ENCODE measurements at places on chromosomes 12 and 14.

DNA sequence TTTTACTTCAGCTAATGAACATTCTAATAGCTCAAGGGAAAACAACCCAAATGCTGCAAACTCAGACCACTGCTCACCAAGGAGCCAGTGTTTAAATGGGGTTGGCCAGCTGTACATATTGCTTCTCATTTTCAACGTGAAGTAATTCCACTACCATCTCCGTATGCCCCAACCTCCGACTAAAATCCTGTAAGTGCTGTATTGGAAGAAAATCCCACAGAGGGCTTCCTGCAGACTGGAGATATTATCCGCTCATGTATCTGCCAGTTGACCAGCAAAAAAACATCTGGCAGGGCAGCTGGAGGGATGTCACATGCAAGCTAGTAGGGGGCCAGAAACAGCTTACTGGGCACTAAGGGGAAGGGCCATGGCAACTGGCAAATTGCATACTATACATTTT lies 485.0 kb downstream of the SNAPC1 start:
- DNase-seq, result no peak

DNA sequence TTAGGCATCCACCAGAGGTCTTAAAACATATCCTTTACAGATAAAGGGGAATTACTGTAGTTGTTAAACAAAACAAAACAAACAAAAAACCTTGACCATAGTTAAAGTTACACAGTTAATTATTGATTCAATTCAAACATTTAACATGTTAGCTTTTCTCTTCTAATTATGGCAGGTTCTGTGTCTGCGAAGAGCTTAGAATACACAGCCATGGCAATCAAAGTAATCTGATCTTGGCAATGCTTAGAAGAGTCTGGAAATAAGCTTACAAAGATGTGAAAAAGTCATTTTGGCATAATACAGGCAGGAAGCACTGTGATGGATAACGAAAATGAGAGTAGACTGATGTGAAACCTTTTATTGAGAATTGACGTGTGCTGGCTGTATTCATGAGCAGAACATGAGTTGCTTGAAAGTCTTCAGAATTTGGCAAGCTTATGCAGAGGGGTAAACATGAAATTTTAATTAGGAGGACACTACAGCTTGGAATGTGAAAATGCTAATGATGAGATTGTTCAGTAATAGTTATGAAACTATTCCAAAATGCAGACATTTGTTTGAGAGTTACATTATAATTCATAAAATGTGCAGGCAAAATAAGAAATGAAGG lies 629.6 kb downstream of the FSCB start:
- no peak for DNase-seq

- DNase-seq, result no peak
Observed at GRCh38 chr14:20857630-20858261, 33.4 kb upstream of the RNASE3 start.

GRCh38 chr14:101372894-101373620 lies 188.2 kb upstream of the DIO3 start:
- no peak for DNase-seq

DNA sequence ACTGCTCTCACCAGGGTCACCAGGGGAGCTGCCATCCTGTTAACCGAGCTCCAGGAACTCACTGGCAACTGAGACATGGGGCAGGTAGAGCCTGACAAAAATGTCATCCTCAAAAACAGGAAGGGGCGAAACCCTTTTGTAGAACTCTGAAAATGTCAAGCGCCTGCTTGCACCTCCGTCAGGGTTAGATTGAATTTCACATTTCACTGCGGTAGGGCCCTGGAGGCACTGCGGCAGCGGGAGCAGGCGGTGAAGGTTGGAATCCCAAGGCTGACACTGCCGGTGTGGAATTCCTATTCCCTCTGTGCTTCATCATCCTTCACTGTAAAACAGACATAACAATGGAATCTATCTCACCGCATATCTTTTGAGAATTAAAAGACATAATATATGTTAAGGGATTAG lies 142.8 kb upstream of the TMCC3 start:
- DNase-seq, result no peak

DNA sequence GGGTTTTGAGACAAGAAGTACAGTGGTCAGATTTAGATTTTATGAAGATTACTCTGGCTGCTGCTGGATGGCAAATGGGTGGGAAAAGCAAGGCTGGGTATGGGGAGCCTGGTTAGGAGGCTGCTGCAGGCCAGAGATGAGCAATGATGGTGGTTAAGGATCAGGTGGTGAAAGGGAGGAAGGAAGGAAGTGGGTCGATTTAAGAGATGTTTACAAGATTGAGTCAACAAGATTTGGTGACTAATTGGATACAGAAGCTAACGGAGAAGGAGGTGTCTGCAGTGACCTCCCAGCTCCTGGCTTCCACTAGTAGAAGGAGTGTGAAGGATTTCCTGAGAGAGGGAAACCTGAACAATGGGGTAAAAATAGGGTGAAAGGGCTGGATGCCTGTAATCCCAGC lies 18.7 kb downstream of the NOS1 start:
- DNase-seq, result no peak

- no peak for DNase-seq
Observed at GRCh38 chr12:40215982-40216381, 8.8 kb upstream of the LRRK2 start.

All from amniotic stem cell (primary cell).